NCI-H2081 (cell line): ENCODE measurements at places on chromosomes 12 and 14.

- DNase-seq: no peak
Observed at GRCh38 chr12:113477171-113477841, 5.6 kb upstream of the LHX5 start.

DNA sequence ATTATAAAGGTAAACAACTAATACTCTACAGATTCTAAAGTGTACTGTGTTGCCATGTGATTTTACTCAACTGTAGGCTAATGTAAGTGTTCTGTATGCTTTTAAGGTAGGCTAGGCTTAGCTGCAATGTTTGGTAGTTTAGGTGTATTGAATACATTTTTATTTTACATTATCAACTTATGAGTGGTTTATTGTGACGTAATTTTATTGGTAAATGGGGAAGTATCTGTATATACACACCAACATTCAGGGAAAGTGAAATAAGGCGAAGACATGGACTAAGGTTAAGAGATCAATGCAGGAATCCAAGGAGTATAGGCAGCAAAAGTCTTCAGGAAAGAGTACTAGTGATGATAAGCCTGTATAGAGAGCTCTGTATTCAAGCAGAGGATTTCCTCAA lies 365.8 kb upstream of the MGAT4C start:
- DNase-seq: no peak

GRCh38 chr12:49524660-49525324 lies 14.0 kb upstream of the KCNH3 start:
- DNase-seq: no peak

GRCh38 chr12:6858799-6859198 lies 6.8 kb downstream of the USP5 start:
- DNase-seq: no peak

DNA sequence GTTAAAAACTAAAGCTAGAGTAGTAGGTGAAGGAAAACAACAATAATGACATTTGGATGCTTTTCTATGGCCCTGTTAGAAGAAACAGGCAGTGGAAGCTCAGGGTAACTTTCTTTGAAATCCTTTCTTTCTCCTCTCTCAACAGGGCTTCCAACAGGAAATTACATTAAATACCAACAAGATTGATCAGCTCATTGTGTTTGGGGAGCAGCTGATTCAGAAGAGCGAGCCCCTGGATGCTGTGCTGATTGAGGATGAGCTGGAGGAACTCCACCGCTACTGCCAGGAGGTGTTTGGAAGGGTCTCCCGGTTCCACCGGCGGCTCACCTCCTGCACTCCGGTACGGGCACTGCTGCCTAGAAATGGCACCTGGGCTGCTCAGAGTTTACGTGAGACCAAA lies 81.5 kb downstream of the ESR2 start:
- no peak for DNase-seq

- DNase-seq: peak; percentile 33
Observed at GRCh38 chr12:127293507-127294310, 973.3 kb upstream of the TMEM132C start.

- peak; percentile 3 for DNase-seq
Observed at GRCh38 chr12:94898388-94898787, 105.1 kb downstream of the NDUFA12 start.

DNA sequence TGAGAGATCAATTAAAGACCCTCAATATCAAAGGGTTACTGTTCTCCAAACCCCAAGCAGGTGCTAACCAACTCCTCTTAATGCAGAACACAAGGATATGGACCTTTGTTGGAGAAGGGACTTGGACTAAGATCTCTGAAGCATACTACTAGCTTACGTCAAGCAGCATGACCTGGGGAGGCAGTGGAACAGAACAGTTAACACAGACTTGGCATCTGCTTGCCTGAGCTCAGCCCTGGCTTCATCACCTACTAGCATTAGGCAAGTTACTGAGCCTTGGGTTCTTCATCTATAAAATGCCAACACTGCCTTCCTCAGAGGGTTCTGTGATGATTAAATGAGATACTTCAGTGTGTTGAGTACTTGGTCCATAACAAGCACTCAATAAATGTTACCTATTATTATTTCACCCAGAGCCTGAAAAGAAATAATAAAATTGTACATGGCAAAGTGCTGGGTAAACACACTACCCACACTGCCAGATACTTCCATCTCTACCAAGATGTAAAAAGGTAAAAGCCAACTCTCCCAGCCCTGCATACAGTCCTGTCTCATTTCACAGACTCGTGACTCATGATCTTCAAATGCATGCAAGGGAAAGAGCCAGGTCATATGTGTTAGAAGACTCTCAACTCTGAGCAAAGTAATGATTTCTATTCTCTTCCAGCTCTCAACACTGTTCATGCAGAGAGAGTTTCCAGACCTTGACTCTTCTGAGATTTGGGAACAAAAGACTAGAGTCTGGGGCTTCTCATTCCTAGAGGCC lies 39.7 kb downstream of the FMNL3 start:
- DNase-seq: no peak

DNA sequence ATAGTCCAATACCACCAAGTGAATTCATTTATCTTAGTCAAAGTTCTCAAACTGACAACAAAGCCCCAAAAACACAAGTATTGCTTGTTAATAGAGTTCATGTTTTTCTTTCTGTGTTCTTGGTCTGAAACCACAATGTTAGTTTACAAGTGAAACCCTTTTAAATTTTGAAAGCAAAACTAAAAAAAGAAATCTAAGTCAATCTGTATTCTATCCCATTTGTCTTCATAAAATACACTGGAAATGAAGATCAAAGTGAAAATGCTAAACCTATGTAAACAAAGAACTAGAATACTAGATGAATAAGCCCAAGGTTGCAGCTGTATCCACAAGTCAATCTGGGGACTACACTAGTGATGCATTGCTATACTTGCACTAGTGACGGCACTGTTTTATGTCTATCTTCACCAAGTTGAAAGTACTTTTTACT lies 10.4 kb downstream of the MAP4K5 start:
- DNase-seq: no peak

DNA sequence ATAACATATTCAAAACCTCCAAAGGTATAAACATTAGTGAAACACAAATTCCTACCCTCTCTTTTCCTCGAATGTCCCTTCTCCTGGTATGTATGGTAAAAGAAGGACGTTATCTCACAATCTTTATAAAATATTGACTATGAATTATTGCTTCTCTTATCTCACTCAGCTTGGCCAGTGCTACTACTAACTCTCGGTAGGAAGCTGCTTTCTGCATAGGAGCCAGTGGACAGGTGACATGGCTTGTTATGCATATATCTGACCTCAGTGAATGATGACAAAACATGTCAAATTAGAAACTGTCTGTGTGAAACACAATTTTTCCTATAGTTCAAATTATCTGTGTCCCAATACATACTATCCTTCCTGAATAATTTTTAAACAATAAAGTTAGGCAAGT lies 48.5 kb upstream of the FLRT2 start:
- DNase-seq: no peak

DNA sequence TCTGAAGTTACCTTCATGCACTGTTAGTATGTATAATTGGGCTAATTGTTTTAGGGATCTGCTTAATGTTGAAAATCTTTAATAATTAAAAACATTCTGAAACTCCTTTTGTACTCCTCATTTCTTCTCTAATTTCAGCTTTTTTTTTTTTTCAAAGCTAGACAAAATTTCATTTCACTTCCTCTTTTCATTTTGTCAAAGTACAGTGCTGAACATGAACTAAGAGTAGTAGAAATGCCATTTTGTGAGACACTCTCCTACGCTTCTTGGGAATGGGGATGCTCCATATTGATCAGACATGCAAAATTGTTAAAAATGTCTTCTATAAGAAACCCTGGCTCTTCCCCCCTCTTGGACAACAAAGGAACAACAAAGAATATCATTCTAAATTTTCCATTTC lies 1.7 kb downstream of the ABCD2 start:
- no peak for DNase-seq

- no peak for DNase-seq
Observed at GRCh38 chr12:111664499-111664898, 21.3 kb downstream of the BRAP start.

DNA sequence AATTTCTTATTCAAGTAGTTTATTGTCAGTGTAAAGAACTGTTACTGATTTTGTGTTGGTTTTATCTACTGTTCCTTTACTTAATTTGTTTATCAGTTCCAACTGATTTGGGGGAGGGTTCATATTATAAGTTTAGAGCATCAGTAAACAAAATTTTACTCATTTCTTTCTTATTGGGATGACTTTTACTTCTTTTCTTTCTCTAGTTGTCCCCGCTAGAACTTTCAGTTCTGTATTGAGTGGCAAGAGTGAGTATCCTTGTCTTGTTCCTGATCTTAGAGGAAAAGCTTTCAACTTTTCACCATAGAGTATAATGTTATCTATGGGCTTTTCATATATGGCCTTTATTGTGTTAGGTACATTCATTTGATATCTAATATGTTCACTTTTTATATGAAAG lies 584.1 kb downstream of the LRFN5 start:
- no peak for DNase-seq

- DNase-seq: no peak
Observed at GRCh38 chr14:65821224-65821753, 408.8 kb downstream of the FUT8 start.

GRCh38 chr12:9843407-9843806 lies 16.1 kb downstream of the KLRF1 start:
- DNase-seq: no peak

GRCh38 chr12:30719060-30719459 lies 23.4 kb upstream of the IPO8 start:
- no peak for DNase-seq

DNA sequence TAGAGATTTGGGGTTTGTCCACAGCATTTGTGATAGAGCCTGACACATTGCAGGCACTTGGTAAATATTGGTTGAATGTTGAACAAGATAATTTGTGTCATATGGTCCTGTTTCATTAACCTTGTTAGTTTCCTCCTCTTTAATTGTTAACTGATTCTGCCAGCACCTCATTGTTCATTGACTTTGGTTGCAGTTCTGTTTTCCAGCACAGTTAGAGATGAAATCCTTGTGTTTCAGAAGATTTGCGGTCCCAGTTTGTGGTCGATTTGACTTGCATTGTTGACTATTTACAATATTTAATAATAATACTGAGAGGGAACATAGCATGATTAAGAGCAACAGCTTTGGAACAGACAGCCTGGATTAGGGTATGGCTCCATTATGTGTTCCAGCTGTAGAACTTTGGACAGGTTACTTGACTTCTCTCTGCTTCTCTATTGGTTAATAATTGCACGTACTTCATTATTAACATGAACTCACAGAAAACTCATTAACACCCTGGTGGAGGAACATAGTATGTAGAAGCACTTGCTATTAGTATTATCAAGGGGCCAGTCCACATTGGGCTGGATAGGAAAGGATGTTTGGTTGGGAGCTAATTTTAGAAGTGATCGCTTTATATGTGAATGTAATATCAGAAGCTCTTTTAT lies 8.7 kb downstream of the DRAM1 start:
- DNase-seq: no peak
